ENCODE measurements at places on chromosomes 5 and 9. TPM values are rescaled to one million over a fixed set of nuclear protein-coding genes. Genes with fewer than 3 reads are reported as not detected.
A peak's percentile ranks its signal among the peaks of the same experiment; 100 is the strongest.

PKD2L2 gene
- total RNA-seq = not detected

DNA sequence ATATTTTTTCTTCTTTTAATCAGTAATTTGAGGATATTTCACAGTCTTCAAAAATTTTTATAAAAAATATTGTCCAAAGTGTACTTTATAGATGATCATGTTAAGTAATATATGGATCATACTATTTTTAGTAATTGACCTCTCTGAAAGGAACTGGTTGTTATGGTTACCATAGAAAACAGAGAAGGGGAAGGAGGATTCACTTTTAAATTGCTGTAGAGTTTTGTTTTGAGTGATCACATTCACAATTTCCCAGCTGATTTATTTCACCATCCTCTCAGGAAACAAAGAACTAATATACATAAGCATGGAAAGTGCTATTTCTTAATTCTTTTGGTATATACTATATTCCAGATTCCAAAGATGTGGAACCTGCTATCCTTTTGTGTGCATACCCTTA is 56.5 kb upstream of the NREP start:
- DNase-seq = no peak

DNA sequence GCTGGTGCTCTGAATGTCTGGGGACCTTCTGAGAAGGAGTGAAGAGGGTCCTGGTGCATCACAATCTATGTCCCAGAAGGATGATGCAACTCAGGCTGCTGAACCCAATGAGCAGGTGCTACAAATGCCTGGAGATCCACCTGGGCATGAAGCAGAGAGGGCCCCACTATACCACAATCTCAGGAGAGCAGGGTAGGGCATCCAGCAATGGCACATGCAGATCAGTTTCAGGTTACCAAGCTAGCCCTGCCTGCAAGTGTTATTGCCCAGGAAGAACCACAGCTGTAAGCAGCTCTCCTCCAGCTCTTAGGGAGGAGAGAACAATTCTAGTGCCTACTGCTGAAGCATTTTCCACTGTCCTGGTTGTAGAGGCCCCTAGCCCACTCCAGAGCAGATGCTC is 389.2 kb upstream of the TNC start:
- DNase-seq = no peak

CATSPER3 gene
- total RNA-seq = not detected

GRCh38 chr5:179991106-179991505 is 80.5 kb downstream of the RNF130 start:
- DNase-seq = no peak

DNA sequence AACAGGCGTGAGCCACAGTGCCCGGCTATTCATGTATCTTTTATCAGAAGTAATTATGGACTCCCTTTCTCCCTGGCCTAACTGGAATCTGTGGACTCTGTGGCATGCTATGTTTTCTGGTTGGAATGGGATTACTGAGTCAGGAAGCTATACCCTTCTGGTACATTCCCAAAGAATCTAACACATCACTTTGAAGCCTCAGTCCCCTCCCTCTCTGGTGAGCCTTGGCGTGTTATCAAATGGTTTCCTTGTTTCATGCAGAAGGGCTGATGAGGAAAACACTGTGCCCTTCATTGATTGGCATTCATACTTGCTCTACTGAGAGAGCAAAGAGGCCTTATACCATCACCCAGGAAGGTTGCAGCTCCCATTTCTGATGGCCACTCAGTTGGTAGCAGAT is 22.9 kb downstream of the C5orf15 start:
- no peak for DNase-seq

SLC31A1 gene
- total RNA-seq = 9.1 TPM

LECT2 gene
- total RNA-seq = not detected

ROPN1L gene
- total RNA-seq = 0.68 TPM

DNA sequence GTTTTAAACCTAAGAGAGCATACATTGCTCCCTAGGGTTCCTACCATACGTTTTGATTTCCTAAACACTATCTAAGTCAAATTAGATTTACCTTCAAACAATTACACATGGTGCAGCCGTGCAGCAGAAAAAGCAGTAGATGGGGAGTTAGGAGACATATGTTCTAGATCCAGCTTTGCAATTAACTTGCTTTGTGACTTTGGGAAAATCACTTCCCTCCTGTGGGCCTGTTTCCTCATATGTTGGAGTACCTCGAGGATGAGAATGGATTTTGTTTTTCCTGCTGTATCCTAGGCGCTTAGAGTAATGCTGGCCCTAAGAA is 711 bp downstream of the MRPL50 start:
- DNase-seq = no peak

GRCh38 chr5:91468651-91469422 is 85.7 kb upstream of the ARRDC3 start:
- DNase-seq = no peak

DNA sequence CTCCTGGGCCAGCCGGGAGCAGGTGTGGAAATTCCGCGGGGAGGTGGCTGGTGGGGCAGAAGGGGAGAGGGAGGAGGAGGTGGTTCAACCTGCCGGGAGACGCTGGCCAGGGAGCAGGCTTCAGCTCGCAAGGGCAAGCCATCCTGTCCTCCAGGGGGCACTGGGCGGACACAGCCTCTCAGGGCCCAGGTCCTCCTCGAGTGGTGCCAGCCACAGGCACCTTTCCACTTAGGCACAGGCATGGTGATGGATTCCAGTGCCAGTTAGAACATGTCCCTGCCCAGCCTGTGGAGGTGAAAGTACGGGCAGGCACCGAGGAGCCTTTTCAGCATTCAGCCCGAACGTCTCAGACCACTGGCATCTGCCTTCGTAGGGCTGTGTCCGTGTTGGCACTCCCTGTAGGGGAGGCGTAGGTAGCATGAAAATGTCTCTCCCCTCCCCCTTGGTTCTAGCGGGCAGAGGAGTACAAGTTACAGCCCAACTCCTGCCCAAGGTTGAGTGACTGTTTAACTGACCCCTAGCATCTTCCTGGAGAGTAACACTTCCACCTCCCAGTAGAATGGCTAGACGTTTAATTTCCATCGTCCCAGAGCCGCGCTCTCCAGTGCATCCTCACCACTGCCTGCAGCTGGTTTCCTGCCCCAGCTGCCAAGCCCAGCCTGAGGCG is 48.9 kb downstream of the DAB2IP start:
- DNase-seq = peak; percentile 85

GRCh38 chr9:122122468-122122867 is 29.4 kb upstream of the TTLL11 start:
- no peak for DNase-seq

DNA sequence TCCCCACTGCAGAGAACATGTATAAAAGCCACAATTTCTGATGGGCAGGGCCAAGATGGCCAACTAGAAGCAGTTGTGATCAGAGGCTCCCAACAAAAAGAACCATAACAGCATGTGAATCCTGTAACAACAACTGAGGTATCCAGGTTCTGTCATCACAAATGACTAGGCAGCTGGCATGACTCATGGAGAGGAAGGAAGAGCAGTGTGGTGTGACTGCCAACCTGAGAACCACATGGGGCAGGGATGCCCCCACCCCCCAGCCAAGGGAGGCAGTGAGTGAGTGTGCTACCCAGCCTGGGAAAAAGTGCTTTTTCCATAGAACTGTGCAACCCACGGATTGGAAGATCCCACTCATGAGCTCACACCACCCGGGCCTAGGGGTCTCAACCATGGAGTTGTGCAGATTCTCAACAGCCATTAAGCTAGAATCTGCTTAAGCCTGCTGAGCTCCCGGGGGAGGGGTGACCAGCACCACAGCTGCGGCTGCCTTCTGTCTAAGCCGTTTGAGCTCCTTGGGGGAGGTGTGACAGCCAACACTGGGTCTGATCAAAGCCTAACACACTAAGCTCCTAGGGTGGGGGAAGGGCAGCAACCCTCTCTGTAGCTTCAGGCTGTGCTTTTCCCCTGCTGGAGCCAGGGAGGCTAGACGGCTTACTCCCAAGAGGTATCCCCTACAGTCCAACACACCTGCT is 80.1 kb upstream of the DMAC1 start:
- no peak for DNase-seq

- DNase-seq = no peak
Measured at GRCh38 chr5:37722236-37723161, 117.3 kb downstream of the GDNF start.

DNA sequence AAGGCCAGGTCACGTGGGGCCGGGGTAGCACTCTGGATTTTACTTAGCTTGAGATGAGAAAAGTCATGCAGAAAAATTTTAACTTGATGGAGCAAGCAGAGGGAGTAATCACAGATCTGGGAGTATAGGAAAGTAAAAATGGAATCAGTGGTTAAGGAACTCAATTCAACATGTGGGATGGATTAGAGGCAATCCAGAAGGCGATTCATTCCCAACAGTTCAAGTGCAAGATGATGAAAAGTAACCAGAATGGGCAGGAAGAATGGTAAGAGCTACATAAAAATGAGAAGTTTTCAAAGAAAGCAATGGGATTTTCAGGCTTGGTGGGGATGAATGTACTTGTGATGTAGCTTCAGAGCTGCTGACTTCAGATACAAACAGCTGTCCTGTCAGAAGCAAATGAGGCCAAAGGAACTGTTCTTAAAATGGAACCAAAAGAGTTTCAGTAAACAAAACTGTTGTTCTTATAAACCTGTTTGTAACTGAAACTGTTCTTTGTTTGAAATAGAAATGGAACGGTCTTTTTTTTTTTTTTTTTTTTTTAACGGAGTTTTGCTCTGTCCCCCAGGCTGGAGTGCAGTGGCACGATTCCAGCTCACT is 5.6 kb upstream of the SEC24A start:
- no peak for DNase-seq

S1PR3 gene
- total RNA-seq = 11.4 TPM

ACSL6 gene
- total RNA-seq = 0.16 TPM

BTNL8 gene
- not detected for total RNA-seq

GRCh38 chr9:89945133-89945532 is 340.3 kb downstream of the GADD45G start:
- no peak for DNase-seq

TEX48 gene
- total RNA-seq = not detected

FOXD4L6 gene
- total RNA-seq = not detected

DNA sequence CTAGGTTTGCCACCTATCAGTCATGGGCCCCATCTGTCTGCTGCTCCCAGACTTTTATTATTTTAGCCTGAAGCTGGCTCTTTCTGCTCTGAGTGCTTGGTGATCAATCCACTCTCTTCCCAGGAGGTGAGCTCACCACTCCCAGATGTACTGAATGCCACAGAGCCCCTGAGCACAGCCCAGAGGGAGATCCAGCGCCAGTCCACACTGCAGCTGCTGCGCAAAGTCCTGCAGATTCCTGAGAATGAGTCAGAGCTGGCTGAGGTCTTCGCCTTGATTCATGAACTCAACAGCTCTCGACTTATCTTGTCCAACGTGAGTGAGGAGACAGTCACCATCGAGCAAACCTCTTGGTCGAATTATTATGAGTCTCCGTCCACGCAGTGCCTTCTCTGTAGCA is 36.0 kb downstream of the HMGXB3 start:
- DNase-seq = no peak

GRCh38 chr5:8700222-8700621 is 831.3 kb downstream of the MTRR start:
- no peak for DNase-seq

SLC1A3 gene
- total RNA-seq = 19.1 TPM

DNA sequence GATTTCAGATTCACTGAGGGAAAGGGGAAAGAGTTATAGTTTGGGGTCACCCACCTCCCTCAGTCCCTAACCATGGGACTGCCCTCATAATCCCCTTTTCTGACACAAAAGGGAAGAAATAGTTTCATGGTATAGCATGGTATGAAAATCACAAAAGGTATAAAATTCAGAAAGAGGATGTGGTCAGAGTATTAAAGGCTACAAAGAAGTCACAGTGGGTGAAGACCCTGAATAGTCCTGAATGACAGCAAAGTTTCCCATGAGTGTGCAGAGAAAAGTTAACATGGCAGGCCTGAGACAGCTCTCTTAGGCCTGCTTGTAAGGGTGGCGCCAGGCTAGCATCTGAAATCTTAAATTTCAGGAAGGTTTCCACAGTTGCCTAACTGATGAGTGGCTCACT is 290.6 kb upstream of the ZNF608 start:
- no peak for DNase-seq

DNA sequence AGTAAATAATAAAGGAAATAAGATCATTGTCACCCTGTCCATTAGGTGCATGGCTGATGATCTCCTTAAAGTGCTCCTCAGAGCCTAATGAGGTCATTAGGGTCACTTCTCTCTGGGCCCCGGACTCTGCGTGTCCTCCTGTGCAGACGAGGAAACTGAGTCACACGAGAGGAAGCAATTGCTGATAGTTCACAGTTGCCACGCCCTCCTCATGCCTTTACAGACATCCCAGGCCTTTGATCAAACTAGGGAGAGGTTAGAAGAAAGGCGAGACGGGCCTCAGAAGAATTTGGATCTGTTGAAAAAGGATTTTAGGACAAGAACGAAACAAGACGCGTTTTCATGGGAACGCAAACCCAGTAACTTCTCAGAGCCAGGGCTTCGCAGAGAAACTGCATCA is 32.0 kb upstream of the MSX2 start:
- no peak for DNase-seq

DNA sequence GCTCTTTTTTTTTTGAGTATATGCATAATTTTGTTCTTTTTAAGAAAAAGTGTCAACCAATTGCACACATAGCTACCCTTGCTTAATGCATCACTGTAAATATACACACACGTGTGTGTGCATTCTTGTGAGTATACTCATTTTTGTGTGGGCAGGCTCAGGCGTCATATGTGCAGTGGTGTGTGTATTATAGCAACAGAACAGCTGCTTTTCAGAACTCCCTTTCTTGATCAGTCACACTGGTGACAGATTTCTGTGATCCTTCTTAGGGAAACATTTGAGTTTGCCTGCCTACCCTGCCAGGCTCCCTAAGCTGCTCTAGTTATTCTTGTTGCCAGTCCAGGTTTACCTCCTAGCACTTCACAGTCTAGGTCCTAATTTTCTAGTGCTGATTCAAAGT is 287.0 kb upstream of the SEMA6A start:
- no peak for DNase-seq

MELK gene
- not detected for total RNA-seq

GFI1B gene
- not detected for total RNA-seq

SLC24A2 gene
- 0.36 TPM for total RNA-seq

- no peak for DNase-seq
Measured at GRCh38 chr5:72222521-72222920, 97.5 kb downstream of the MRPS27 start.

DNA sequence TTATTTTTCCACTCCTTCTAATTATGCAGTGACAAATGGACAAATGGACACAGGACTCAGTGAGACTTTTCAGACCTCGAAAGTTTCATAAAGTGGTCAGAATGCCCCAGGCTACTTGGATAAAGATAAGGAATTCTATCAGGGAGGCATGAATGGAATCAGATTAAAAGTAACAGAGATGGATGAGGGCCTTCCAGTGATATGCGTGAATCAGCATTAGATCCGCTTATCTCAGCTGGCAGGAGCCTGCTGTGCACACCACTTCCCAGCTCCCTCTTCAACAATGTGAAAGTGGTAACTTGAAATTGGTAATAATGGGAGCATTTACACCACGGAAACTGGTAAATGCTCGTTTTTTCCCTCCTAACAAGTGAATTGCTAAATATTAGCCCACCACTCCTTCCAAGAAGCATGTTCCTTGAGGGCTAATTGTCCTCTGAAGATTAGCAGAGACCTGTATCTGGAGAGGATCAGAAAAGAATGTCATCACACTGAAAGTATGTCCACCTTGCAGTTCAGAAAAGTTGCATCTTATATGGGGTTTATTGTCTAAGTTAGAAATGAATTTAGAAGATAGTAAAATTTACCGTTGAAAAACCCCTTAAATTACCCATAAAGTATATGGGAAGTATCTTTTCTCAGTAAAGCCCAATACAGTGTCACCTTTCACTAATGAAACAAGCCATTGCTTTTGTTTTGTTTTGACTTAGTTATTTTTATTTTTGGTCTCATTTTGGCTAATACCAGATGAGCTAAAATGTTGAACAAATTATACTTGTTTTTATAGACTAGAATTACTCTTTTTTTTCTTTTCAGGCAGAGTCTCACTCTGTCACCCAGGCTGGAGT is 125.3 kb downstream of the DPYSL3 start:
- DNase-seq = no peak

SPINK13 gene
- 0.33 TPM for total RNA-seq
